ENCODE measurements at places on chromosomes 4 and X.

DNA sequence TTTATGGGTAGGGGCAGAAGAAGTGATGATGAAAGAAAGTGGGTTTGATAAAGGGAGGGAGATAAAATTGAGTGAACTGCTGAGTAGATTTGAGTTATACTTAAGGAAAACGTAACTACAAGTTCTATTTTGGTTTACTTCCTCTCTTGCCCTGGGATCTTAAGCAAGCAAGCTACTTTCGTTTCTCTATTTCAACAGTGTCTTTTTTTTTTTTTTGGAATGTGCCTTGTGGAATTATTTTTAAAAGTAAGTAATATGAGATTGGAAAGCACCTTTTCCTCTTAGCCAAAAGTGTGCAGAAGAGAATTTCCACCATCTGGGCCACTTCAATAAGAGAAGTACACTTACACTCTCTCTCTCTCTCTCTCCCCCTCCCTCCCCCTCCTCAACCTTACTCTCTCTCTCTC is 16.0 kb upstream of the C4orf36 start:
- DNase-seq, result no peak

DNA sequence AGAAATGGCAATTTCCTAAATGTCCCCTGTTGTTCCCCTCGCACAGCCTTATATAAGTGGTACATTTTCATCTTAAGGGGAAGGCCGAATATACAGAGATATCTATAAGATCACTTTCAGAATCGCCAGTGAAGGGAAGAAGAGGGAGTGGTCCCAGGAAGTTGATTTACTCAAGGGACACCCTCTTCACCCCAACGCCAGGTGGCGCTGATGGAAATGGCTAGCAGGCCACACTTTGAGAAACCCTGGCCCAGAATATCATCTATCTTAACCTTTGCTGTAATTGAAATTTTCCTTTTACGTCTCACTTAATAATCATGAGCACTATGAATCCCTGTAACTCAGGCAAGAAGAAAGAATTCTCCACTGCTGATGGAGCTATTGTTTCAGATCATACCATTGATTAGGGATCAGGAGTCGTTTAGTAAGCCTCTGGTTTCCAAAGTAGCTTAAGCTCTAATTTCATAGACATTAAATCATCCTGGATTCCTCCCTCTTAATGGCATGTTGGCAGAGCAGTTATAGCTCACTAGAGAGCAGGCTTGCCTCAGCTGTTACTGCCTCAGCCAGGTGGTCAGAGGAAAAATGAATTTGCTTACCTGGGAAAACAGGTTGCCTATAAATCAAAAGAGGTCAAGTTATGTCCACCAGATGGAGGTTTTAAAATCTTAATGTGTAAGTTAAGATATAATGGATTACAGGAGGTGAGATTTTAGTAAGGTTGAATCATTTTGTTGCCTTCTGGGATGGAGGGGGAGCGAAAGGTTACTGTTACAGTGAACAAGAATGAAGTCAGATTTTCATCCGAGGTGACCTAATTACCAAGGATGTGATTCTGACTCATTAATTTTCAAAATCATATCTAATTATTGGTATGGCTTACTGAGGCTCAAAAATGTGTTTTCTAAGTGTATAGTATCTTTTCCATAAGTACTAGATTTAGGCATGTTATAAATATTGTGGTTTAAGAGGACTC is 941.2 kb upstream of the TENM3 start:
- DNase-seq, result no peak

GRCh38 chr4:103104886-103105285 is 5.3 kb upstream of the BDH2 start:
- DNase-seq, result no peak

- no peak for DNase-seq
Measured at GRCh38 chr4:39543034-39543433, 15.8 kb upstream of the UGDH start.

GRCh38 chr4:69549651-69550050 is 53.9 kb upstream of the UGT2B4 start:
- DNase-seq, result no peak

- peak; percentile 18 for DNase-seq
Measured at GRCh38 chrX:68196939-68197791, 236.1 kb downstream of the OPHN1 start.

- no peak for DNase-seq
Measured at GRCh38 chr4:173135241-173135847, 33.3 kb upstream of the GALNT7 start.

DNA sequence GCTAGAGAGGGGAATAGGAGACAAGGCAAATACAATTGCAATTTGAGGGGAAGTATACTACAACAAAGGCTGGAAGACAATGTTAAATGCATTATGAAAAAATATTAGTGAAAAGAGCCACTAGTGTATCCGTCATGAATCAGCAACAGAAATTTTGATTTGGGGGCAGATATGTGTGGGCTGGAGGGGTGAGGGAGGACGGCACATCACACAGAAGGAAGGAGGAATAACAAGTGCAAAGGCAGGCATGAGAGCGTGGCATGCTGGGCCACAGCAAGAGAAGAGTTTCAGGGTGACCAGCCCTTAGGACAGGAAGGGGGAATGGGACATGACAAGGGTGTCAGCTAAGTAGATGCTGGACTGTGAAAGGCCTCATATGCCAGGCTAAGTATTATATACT is 63.7 kb upstream of the NAP1L5 start:
- DNase-seq, result no peak

DNA sequence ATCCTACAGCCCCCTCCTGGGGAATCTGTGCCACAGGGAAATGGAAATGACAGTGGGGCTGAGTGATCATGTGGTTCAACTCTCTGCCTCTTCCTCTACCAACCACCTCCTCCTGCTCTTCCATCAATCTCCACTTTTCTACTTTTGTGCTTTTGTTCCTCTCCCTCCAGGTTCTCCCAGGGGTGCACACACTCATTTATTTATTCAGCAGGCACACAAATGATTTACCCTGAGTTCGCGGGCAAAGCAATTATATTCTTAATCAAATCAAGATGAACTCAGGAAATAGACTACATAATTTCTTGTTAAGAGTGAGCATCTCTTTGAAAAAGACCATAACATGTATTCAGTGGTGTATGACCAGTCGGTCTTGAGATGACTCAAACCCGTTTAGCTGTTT is 69.2 kb downstream of the VCX3A start:
- no peak for DNase-seq

DNA sequence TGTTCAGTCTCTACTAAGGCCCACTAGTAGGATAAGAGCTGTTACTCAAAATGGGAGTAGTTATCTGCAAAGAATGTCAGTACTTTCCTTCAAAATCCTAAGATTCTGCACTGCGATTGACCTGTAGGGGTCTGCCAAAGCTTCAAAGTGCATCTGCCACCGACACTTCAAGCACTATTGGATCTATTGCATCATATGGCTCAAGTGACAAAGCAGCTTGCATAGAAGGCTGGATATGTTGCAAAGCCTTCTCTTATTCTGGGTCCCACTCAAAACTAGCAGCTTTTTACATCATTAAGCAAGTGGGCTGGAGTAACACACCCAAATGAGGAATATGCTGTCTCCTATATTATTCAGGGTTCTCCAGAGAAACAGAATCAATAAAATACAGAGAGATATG is 115.4 kb upstream of the EMCN start:
- no peak for DNase-seq

DNA sequence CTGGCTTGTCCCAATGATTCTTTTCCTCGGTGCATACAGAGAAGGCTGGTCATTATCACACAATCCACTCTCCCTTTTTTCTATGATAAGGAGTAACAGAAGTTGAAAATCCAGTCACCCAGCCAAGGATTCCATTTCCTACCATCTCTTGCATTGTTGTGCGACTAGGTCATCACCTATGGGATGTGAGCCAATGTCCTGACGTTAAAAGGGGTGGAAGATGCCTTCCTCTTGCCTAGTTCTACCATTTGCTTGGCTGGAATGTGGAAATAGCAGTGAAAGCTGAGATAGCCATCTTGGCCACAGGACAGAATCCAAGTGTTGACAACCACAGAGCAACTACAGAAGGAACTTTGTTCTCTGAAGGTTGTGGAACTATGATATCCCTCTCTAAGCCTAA is 132.2 kb upstream of the KIT start:
- no peak for DNase-seq

DNA sequence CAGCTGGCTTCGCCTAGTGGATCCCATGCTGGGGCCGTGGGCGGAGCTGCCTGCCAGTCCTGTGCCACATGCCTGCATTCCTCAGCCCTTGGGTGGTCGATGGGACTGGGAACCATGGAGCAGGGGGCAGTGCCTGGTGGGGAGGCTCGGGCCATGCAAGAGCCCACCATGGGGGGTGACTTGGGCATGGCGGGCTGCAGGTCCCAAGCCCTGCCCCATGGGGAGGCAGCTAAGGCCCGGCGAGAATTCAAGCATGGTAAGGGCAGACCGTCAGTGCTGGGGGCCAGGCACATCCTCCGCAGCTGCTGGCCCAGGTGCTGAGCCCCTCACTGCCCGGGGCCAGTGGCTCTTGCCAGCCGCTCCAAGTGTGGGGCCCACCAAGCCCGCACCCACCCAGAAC is 262.6 kb downstream of the CENPC start:
- DNase-seq, result no peak

GRCh38 chr4:121597346-121597934 is 99.3 kb downstream of the ANXA5 start:
- DNase-seq, result no peak

GRCh38 chr4:8435656-8436121 is 4.8 kb downstream of the ACOX3 start:
- no peak for DNase-seq

DNA sequence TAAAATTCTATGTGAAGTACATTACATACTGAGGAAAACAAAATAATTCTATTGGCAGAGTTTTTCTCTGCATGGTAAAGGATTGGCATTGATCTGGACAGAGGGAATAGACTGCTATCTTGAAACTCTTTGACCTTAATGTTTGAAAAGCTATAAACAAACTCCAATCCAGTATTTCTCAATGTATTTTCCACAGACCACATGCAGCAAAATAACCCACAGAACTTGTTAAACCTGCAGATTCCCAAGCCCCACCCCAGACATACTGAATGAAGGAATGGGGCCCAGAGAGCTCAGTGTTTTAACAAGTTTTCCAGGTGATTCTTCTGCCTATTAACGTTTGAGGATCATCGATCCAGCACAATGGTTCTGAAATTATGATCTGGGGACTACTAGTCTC is 15.7 kb downstream of the RNF128 start:
- DNase-seq, result no peak

- DNase-seq, result no peak
Measured at GRCh38 chr4:122005064-122005755, 53.4 kb upstream of the TRPC3 start.

DNA sequence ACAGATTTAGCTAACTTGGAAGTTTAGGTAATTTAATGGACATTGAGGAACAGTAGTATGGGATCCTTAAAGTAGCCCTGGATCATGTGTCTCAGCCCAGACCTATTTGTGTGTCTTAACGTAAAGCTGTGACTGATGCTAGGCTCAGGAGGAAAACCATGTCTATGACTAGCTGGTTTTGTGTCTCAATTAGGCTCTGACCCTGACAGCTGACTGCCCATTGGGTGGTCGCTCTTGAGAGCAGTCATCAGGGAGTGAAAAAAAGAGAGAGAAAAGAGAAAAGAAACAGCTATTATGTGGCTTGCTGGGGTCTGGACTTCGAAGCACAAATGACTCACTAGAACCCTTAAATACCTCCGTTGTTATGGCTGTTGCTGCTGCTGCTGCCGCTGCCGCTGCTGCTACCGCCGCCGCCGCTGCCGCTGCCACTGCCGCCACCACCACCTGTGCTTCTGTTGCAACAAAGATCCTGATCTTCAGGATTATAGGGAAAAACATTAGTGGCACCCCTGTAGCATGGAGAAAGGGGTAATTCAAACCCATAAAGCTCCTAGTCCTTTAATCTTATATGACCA is 70.7 kb downstream of the GSPT2 start:
- DNase-seq, result no peak

- DNase-seq, result no peak
Measured at GRCh38 chr4:82381661-82382296, 8.0 kb upstream of the HNRNPD start.

DNA sequence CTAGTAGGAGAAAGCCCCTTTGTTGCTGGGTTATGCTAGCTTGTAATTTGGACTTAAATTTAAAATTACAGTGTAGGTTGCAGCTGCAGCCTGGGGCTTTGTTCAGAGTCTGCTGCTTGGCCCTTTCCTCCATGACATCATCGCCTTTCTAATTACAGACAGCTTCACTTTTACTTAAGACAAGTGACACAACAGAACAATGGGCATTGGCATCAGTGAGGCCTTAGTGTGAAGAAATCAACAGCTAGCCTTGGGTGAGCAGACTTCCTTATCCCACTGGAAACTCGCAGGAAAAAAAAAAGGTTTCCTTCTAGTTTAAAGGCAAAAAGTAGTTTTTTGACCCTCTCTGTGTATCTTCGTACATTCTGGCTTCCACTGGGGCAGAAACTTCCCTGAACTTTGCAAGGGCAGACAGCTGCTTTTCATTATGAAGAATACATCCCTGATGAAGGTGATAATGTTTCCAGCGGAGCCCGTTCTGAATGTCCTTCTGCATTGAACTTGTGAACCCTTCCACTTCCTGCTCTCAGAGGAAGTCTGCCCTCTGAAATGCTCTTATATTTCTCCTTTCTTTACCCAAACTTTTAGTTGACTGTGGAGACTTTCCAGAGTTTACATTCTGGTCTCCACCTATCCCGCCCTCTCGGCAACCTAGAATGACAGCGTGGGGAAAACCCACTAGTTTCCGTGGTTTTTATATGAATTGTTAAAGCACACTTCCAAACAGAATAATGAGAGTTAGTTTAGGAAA is 123.2 kb upstream of the FAM9C start:
- DNase-seq, result no peak

GRCh38 chr4:4417886-4418285 is 31.0 kb downstream of the NSG1 start:
- DNase-seq, result no peak

DNA sequence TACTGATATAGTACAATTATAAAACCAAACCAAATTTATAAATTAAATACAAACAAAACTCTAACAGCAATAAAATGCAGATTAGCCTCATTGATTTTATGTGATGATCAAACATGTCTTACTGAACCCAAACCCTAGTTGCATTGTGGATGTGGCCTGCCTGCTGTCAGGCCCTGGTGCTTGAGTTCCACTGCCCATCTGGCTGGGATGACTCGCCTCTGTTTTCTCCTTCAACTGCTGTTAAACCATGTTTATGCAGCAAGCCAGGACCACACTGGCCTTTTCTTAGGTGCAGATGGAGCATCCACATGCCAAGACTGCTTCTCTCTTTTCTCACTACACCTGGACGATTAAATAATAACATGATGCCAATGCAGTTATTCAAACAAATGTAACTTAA is 22.6 kb downstream of the NAP1L5 start:
- DNase-seq, result no peak
